ENCODE measurements at places on chromosomes 4 and X. TPM values are rescaled to one million over a fixed set of nuclear protein-coding genes. Genes with fewer than 3 reads are reported as not detected.

GRCh38 chrX:75181721-75182120 lies 25.6 kb upstream of the ABCB7 start:
- ATAC-seq = no peak

DNA sequence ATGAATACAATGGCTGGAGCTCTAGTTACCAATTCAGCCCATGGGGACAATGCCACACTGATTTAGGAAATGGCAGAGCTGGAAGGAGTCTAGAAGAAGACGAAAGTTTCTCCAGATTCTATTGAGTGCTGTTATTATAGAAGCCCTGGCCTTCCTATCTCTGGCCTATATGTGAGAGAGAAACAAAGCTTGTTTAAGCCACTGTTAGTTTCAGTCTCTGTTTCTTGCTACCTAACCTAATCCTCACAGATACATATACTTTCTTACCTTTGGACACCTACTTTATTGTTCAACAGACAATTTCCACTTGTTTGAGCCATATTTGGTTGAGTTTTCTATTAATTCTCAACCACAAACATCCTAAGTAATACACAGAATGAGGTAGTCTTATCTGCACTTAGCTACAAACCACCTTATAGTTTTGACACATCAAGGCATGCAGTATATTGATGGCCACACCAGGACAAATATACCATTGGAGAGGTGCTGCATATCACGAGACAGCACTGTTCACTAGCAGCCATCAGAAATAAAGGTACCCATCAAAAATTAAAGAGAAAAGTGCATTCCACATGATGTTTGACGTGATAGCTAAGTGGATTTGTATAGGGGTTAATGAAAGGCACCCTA lies 190.2 kb downstream of the SMIM20 start:
- ATAC-seq = no peak

DNA sequence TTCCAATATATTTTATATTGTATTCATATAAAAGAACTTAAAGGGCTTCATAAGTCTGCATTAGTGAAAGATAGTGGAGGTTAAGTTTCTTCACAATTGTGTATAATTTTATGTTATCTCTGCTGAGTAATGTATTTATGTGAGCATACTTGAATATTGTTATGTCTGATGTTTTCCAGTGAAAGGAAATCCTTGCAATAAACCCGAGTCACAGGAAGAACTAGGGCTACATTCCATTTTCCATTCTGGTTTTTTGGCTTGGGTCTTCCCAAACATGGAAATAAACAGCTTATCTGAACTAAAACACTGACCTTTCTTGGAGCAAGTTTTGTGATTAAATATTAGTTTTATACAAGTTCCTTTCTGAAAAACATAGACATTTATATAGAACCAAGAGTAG lies 231.3 kb upstream of the GPRIN3 start:
- ATAC-seq = no peak

SRD5A3 gene
- 15.2 TPM for total RNA-seq
